ENCODE measurements at places on chromosomes 16 and 17.

- DNase-seq: no peak
These were observed 31.6 kb downstream of the TEKT5 start for GRCh38 chr16:10663146-10663545.

DNA sequence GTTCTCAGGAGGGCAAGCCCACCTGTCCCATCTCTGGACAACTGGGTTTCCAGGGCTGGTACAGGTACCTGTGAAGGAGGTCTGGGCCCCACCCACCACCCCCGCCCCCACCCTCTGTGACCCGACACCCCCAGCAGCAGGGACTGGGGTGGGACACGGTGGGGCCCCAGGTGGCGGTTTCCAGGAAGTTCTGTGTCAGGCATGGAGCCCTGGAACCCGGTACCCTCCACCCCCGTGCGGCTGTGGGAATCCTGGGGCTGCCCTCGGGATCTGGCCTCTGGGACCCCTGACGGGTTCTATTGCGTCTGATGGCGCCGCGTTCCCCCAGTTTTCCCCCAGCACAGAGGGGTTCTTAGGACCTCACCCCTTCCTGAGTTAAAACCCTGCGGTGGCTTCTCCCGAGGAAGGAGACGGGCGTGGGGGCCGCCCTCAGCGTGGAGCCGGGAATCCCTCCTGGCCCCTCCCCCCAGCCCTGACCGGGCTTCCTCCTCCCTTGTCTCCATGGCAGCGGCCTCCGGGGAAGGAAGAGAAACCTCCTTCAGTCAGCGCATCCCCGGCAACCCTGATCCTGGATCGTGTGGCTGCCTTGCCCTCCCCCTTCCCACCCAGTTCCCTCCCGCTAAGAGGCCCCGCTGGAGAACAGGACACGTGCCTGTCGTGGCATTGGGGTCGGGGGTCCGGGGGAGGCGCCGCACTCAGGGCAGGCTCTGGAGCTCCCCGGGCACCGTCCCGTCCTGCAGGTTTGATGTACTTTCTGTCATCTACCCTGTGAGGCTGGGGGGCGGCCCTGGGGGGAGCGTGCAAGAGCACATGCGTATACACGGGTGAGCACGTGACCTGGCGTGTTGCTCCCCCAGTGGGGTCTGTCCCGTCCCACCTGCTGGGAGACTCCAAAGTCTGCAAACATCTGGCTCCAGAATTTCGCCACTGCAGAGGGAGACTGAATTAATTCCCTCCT is 30.3 kb downstream of the CACNA1H start:
- no peak for DNase-seq

DNA sequence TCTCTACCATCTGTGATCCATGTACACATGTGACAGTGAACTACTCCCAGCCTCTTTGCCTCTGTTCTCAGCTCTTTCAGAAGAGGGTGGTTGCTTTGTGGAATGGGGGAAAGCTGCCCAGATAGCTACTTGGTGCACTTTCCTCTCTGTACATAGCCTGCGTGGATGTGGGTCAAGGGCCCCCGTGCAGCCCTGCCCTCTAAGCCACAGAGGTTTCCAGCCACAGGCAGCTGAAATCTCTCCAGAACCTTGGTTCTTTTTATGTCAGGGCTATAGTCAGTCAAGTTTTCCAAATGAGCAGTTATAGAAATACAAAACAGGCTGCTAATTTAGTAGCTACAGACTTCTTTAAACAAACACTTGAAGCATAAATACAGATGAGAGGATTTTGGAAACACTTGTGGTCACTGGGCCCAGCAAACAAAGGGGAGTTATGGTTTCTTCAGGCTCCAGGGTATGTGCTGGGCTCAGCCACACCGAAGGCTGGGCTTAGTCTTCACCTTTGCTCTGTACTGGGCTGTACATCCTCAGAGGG is 199.7 kb upstream of the ASIC2 start:
- no peak for DNase-seq

- DNase-seq: no peak
These were observed 5.7 kb downstream of the MMP15 start for GRCh38 chr16:58031016-58031800.

All from stimulated activated CD8-positive, alpha-beta memory T cell treated with anti-CD3 and anti-CD28 coated beads, Interleukin-4, amount 100 ng/mL, for 48 hours (primary cell).